Frontal cortex (tissue), 4 donors: ENCODE measurements at places on chromosomes 1 and 21.

DNA sequence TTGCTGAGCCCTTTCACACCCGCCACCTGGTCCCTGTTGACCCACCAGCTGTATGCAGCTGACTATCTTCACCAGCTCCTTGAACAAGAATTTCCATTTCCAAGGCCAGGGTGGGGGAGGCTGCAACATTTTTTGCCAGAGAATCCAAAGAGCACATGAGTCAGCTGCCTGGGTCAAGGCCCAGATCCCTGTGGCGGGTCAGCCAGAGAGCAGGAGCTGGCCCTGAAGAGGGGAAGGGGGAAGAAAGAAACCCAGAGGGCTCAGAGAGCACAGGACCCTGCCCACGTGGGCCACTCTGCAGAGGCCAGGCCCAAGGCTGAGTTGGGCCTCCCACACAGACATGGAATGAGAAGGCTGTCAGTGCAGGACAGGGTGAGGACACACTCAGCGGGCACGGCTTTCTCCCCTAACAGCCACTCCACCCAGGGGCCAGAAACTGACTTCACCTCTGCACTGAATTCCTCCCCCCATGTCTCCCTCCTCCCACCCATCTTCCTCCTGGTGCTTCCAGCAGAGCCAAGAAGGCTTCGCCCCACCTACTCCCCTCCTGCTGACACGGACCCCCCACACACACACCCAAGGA, 28.9 kb downstream of the S100A6 start:
- DNase-seq, result no peak

- no peak for DNase-seq
Observed at GRCh38 chr21:19830446-19830845, 1167.8 kb upstream of the NCAM2 start.

DNA sequence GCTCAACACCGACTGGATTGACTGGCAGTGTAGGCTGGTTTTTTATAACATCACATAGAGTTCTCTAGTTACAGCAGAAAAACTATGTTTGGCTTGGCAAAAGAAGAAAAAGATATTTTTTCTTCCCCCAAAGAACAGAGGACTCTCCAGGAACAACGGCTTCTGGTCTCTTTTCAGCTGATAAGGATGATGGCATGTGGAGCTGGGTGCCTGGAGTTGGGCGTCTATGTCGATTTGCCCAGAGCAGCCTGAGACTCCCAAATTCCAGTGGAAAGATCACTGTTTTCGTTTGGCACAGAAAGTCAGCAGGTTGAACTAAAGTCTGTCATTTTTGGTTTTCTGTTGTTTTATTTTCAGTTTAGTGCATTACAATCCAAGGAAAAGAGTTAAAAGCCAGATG, 91.1 kb downstream of the SMYD2 start:
- no peak for DNase-seq

DNA sequence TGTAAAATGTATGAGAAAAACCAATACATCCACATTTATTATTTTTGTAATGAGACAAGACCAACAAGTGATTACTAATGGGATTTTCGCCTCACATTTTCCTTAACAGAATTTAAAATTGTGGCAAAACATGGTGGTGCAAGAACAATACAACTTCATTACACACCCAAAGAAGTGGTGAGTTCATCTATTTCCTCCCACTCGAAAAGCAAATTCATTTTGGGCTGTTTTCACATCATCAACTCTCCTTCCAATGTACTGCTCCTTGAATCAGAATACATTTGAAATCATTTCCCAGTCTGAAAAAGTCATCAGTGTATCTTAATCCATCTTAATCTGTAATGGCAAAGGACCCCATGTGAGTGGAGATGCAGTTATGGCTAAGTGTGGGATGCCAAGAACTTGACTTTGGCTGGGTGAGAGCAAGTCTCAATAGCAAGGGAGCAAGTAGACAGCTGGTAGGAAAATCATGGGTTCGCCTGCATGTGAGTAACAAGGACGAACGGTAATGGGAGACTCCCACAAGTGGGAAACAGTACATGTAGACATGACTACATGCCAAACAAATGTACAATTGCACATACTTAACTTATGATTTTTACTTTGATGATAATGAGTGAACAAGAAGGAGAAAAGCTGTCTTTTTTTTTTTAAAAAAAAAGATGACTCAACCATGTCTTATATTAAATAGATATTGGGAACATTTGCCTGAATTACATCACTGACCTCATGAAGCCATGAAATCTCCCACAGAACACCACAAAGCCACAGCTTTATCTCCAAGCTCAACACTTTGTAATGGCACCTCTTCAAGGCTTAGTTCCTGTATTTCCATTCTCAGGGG, 46.0 kb downstream of the RUNX1 start:
- DNase-seq, result no peak

- no peak for DNase-seq
Observed at GRCh38 chr1:16903054-16903453, 7.3 kb downstream of the RNU1-2 start.

DNA sequence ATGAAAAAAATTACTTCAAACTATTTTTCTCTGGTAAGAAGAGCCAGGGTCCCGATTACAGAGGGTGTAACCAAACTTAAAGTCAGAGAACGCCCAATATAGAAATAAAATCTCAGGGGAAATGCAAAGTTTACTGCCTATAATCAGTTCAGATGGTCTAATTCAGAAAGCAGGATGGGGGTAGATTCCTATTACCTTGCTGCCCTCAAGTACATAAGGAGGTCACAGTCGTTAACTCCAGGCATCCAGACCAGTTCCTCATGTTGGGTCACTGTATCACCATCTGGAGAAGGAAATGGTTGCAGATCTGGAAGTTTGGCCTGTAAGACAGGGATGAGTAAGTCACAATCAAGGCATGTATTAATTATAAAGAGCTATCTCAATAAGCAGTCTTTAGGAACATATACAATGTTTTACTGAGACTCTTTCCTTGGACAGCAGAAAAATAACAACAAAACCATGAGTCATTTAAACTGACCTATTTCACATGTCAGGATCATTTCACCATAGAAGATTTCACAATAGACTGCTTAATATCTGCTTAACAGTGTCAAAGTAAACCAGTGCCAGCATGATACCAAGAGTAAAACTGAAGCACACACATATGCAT, 179.4 kb downstream of the SLC45A1 start:
- no peak for DNase-seq

- DNase-seq, result no peak
Observed at GRCh38 chr21:45572231-45572630, 30.0 kb upstream of the SLC19A1 start.

- no peak for DNase-seq
Observed at GRCh38 chr1:1219341-1219740, 5.4 kb upstream of the TNFRSF4 start.

GRCh38 chr1:43039228-43040055, 80.8 kb upstream of the SLC2A1 start:
- DNase-seq, result no peak

DNA sequence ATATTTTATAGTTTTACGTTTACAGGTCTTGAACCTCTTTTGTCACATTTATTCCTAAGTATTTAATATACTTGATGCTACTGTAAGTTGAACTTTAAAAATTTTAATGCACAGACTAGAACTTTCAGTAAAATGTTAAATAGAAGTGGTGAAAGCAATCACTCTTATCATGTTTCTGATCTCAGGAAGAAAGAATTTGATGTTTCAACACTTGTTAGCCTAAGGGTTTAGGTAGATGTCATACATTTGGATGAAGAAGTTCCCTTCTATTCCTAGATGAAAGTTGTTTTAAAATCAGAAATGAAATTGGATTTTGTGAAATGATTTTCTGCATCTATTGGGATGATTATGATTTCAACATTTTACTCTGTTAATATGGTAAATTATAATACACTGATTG, 63.6 kb upstream of the TTLL7 start:
- no peak for DNase-seq

DNA sequence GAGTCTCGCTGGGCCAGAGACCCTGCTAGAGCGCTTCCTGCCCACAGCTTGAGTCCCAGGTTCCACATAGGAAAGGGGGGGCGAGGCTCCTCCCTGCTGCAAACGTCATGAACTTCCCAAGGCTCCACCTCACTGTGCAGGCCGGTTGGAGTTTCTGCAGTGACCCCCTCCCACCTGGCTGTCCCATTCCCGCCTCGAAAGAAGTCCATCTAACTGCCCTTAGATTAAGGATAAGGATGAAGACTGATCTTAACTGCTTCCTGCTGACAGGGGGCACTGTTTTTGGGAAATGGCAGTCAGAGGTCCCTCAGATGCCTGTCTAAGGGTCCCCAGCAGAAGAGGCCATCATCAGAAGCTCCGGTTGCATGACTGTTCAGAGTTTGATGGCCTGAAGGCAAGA, 62.7 kb downstream of the STUM start:
- DNase-seq, result no peak

DNA sequence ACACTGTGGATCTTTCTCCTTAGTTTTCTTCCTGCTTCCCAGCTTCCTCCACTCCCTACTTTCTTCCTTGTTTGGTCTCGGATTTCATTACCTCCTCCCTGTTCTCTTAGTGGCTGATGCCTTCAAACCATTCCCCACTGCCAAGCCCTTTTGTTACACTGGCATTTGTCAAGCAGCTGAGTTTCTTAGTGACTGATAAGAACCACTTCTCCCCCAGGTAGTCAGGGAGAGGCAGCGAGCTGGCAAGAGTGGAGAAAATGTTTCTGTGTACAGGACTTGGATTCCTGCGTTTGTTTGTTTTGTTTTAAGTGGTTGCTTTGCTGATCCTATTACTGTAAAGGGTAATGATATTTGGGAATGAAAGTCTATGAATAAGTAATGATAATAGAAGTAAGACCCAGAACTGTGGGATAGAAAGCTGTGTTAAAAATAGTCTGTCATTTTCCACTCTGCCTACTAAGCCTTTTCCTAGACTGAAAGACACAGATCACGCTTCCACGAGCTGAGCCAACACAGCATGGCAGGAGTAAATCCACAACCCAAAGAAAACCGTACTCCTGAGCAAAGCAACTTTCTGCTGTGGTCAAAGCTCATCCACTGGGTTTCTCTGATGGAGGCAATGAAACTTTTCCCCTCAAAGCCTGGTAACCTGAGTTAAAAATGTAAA, 10.1 kb upstream of the SERTAD4 start:
- no peak for DNase-seq

DNA sequence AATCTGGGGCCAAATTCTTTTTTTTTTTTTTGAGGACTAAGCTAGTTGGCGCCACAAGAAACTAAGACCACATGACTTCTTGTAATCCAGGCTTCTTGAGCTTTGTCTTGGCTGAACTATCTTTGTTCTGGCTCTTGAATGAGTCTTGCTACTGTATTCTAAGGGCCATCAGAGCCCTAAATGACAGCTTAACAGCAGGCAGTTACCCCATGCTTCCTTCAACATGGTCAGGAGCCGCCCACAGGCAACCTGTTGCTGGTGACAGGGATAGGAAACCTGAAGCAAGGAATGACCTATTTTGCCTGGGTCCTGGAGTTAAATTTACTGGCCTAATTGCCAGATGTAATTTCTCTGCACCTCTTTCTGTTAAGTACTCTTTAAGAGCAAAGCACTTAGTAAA, 188.2 kb upstream of the PLXNA2 start:
- no peak for DNase-seq

DNA sequence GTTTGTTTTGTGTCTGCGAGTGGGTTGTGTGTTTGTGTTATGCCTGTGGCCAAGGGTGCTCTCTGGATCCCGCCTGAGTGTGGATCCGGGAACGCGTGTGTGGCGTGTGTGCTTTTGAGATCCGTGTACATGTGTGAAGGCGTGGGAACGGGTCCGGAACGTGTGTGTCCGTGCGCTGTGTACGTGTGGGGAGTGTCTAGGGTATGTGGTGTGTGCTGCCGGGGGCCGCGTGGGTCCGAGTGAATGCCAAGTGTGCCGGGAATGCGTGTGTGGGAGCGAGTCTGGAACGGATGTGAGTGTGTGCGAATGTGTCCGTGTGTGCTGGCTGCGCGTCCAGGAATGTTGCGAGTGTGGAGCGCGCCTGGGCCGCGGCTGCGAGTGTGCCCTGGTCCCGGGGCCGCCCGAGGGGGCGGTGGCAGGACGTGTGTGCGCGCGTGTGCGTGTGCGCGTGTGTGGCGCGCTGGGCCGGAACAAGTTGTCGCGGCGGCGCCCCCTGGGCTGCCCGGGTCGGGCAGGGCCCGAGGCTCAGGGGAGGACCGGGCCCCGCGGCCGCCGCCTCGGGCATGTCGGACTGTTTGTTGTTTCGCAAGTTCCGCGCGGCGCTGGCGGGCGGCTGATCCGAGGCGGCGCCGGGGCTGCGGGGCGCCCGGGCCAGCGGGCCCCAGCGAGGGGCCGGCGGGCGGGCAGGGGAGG, 953 bp downstream of the PTPRU start:
- peak; percentile 60 for DNase-seq

DNA sequence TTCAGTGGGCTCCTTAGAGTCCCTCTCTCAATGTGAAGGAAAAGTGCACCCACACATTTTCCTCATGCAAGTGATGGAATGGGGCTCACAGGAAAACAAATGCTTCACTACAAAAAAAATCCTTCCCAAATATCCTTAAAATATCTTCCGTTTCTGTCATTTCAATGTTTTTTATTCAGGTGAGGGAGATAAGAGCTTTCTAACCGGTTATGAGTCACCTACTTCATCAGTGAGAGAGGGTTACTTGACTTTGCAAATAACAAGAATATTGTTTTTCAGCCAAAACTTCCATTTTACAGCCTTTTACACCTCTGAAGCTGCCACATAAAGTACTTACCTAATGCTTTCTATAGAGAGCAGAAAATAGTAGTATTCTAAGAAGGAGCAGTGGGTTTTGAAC, 98.3 kb upstream of the CD55 start:
- no peak for DNase-seq

DNA sequence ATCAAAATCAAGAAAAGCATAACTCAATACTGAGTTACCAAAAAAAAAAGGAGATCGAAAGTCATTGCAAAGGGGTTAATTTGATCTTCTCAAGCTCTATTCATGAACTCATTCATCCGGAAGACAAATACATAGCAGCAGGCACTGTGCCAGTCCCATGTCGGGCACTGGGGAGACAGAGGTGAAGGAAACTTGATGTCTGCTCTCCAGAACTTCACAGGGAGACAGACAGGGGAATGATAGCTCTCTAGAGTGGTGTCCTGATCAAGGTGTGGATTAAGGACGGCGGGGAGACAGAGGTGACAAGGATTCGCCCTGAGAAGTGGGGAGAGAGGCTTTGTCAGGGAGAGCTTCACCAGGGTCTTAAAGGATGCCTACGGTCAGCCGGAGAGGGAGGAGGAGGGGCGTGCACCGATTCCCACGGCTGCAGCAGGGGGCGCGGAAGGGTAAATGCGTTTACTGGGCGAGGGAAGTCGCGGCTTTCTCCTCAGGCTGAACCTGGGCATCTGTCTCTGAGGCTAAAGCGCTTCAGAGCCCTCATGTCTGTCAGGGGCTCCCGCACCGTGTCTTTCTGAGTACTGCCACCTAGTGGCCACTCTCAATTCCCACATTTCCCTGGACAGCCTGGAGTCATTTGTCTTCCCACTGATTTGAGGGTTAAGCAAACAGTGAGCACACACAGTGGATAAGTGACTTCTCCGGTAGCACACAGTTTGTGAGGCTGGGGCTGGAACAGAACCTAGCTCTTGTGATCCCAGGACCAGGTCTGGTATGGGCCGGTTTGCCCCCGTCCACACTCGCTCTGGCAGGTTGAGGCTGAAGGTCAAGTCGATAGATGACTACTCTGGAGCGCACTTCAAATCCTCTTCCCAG, 152.8 kb downstream of the TENT5C start:
- DNase-seq, result peak; percentile 12

GRCh38 chr1:189151361-189151760, 1326.3 kb downstream of the BRINP3 start:
- no peak for DNase-seq
